ENCODE measurements at places on chromosomes 6 and 20.
A peak's percentile ranks its signal among the peaks of the same experiment; 100 is the strongest.

DNA sequence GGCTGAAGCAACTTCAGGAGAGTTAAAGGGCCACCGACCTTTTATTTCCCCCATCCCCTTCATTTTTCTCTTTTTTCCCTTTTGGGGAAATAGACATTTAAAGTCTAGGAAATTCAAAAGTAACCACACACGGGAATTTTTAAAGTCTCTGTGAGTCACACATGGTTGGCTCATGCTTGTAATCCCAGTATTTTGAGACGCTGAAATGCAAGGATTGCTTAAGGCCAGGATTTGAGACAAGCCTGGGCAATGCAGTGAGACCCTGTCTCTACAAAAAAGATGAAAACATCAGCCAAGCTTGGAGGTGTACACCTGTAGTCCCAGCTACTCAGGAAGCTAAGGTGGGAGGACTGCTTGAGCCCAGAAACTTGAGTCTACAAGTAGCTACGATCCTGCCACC lies 34.2 kb downstream of the KATNA1 start:
- DNase-seq = no peak

DNA sequence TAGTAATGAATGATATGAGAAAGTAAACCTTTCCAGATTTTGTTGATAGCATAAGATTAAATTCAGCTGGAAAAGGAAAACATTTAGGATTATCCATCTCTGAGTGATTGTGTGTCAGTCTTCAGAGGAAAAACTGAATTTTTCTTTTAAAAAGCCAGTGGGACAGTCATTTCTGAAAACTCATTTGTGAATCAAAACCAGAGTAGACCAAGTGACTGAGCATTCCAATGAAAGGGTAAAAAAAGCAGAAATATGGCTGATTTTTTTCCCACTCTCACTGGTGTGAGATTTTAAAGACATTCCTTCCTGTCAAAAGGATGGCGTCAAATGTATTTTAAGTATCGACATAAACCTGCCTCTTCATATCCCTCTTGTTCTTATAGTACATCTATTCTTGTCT lies 214.0 kb downstream of the GMPR start:
- no peak for DNase-seq

DNA sequence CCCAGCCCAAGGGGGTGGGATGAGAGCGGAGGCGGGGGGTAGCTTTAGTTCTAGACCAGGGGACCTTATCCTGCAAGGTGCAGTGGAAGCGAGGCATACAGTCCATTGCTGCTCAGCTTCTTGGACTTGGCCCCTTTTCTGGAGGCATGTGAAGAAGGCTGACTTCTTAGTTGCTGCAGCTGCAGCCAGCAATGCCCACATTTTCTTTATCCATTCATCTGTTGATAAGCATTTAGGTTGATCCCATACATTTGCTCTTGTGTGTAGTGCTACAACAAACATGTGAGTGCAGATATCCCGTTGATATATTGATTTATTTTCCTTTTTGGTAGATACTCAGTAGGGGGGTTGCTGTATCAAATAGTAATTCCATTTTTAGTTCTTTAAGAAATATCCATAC lies 461.2 kb upstream of the IMPG1 start:
- DNase-seq = no peak

DNA sequence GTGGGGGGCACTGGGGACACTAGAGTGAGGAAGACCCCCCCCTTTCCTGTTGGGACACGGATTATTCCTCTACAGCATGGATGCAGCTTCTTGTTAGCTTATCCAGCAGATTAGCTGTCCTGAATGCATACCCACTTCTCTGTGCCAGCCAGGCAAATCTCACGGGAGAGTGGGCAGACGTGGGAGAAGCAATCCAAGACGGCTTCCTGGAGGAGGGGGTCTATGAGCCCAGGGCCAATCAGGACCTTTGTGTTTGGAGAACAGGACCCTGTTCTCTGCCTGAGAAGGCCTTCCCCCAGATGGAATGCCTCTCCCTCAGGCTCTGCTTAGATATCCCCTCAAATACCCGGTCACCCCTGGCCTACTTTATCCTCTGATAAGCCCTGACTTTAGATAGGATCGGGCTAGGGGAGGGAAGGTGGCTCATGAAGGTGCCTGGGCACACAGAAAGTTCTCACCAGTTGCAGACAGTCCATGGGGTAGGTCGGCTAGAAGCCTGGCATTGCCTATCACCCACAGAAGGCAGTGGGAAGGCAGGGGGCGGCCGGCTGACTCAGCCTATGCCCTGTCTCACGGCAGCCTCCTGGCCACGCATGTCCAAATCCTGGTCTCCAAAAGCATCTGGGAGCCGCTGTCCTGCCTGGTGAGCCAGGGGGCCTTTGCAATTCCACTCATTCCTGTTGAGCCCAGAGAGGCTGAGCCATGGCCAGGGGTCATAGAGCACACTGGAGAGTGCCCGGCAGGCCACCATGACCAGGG lies 34.7 kb downstream of the SUN5 start:
- no peak for DNase-seq

- no peak for DNase-seq
These were observed 10.5 kb downstream of the NCR2 start for GRCh38 chr6:41345901-41346300.

- DNase-seq = no peak
These were observed 321.8 kb downstream of the HACE1 start for GRCh38 chr6:104537872-104538271.

- no peak for DNase-seq
These were observed 129.7 kb upstream of the UFL1 start for GRCh38 chr6:96391776-96392360.

DNA sequence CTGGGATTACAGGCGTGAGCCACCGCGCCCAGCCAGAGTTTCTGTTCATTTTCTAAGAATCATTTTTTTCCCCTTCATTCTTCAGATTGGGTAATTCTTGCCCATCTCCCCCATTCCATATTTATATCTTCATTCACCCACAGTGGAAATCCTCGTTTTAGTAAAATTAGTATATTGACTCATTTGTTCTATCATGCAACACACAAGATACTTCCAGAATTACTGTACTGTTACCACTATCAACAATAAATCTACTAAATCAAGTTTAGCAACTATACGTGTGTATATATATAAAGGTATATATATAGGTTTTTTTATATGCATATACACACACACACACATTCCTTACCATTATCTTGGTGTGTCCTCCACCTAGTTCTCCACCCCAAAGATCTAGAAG lies 41.2 kb upstream of the KCNG1 start:
- DNase-seq = no peak

GRCh38 chr6:56231827-56232226 lies 15.6 kb downstream of the COL21A1 start:
- DNase-seq = no peak

GRCh38 chr6:103105686-103106085 lies 1712.2 kb downstream of the GRIK2 start:
- DNase-seq = no peak

GRCh38 chr6:157518397-157519250 lies 137.6 kb downstream of the ZDHHC14 start:
- no peak for DNase-seq

DNA sequence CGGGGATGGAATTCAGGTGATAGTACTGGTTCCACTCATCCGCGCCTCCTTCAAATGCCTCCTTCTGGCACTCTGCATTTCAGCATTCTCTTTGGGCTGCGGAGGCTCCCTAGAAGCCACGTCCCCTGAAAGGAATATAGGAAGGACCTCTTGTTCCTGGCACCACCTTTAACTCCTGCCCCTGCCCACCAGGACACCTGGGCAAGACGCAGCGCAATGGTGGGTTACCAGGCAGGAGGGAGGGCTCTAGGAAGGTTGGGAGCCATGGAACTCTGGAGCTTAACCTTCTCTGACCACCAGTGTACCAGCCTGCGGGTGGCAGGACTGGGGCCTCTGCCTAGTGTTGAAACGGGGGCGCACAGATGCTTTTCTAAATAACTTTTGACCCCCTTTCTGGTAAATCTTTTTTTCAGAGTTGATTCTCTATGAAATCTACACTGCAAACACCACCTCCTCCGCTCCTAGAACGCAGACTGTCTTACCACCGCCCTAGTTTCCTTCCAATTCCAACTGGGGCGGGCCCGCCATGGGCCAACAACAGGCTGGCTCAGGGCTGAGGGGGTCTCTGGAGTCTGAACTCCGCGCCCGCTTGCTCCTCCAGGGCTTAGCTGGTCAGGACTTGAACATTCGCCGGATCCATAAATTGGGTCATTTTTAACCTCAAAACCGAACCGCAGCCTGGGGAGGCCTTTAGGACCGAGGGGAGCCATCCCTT lies 871 bp upstream of the SYNDIG1 start:
- no peak for DNase-seq

DNA sequence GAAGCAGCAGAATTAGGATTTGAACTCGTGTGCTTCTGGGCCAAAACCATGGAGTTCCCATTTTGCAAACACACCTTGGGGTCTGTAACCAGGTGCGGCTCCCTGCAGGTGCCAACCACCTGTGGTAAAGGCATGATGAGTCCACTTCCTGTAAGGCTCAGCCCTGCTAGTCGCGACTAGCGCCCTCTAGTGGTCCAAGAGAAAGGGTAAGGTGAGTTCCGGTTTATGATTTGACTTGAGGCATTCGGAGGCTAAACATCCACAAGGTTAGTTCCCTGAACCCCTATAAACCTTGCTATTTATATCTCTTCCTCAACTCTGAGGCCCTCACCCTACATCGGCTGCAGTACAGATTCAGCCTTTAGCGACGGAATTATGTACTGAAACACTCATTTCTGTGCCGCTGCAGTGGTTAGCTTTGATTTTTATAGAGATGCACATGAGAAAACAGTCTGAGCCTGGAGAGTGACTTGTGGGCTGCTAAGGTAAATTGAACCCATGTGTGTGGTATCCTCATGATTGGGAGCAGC lies 173.4 kb downstream of the PLCB1 start:
- DNase-seq = peak; percentile 30

GRCh38 chr6:14055541-14055940 lies 62.0 kb upstream of the CD83 start:
- DNase-seq = no peak

DNA sequence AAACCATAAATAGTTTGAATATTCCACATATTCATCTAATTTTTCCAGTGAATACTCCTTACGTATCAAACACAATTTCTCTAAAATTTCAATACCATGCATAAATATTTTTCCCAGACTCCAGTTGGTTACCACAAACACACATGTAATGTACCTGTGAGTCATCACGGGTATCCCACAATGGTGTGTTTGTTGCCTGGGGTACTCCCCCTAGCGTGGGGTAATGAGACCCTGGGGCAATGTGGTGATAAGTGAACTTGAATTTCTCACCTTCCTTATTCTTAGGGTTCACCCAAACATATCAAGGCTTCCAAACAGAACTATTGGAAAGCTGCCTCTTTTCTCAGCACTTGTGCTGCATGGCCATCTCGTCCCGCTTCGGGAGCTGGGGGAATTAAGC lies 51.0 kb downstream of the STX7 start:
- DNase-seq = no peak

- DNase-seq = no peak
These were observed 138.1 kb downstream of the TFAP2A start for GRCh38 chr6:10276660-10277287.

DNA sequence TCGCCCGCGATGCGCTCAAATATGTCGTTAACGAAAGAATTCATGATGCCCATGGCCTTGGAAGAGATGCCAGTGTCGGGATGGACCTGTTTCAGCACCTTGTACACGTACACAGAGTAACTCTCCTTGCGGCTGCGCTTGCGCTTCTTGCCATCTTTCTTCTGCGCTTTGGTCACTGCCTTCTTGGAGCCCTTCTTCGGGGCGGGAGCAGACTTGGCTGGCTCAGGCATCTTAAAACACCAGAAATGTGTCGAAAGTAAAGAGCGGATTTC lies 36.4 kb downstream of the HFE start:
- peak; percentile 45 for DNase-seq

DNA sequence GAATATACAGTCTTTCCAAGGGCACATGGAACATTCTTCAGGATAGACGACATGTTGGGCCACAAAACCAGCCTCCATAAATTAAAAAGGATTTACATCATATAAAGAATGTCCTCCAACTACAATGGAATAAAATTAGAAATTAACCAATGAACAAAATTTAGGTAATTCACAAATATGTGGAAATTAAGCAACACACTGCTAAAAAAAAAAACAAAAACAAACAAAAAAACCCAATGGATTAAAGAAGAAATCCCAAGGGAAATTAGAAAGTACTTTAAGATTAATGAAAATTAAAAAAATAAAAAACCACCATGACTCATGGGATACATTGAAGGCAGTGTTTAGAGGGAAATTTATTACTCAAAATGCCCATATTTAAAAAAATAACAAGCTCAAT lies 21.4 kb upstream of the NT5E start:
- DNase-seq = no peak

GRCh38 chr6:338815-339262 lies 46.6 kb downstream of the DUSP22 start:
- DNase-seq = no peak

DNA sequence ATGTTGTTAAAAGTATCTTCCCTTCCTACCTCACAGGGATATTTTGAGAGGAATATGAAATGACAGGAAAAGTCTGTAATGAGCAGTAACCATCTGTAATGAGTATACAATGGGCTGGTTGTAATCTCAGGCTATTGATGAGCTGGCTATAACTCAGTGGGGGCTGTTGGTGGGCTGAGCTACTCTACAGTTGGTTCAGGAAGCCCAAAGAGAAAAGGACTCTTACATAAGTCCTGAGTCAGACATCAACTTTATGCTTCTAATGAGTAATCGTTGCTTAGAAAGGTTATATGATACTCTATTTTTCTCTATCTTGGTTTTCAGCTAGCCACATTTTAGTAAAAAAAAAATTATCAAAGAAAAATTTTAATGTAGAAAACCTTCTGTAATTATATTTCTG lies 26.4 kb downstream of the ZNF391 start:
- no peak for DNase-seq

GRCh38 chr6:56244528-56245253 lies 2.7 kb downstream of the COL21A1 start:
- no peak for DNase-seq

- no peak for DNase-seq
These were observed 475.7 kb downstream of the CD83 start for GRCh38 chr6:14593286-14593685.

- DNase-seq = no peak
These were observed 2.1 kb downstream of the FKBP1C start for GRCh38 chr6:63213325-63213724.

GRCh38 chr20:44650771-44651433 lies 597 bp downstream of the ADA start:
- no peak for DNase-seq

DNA sequence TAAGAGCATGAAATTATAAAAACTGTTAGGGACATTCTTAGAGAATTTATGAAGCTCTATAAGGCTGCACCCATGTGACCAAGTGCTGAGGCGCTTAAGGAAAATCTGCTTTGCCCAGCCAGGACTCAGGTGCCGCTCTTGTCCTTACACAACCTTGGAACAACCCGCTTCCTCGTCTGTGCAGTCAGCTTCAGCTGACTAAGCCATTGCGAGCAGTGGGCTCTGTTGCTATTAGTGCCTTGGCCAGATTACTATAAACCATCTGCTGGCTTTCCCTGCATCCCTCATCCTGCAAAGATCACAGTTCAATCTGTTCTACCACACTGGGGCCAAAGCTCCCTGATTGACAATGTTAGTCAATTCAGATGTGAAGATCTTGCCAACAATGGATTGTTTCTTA lies 89.1 kb upstream of the E2F3 start:
- no peak for DNase-seq

- DNase-seq = no peak
These were observed 22.7 kb upstream of the CTAGE9 start for GRCh38 chr6:131733376-131734016.

All from stimulated activated CD8-positive, alpha-beta memory T cell treated with anti-CD3 and anti-CD28 coated beads, Interleukin-15, amount 100 ng/mL, for 4 hours (primary cell).